Activated T-cell treated with anti-CD3 and anti-CD28 coated beads, Interleukin-2, amount 50 U/mL, for 4 hours (primary cell): ENCODE measurements at places on chromosomes 2 and 18.
A peak's percentile ranks its signal among the peaks of the same experiment; 100 is the strongest.

DNA sequence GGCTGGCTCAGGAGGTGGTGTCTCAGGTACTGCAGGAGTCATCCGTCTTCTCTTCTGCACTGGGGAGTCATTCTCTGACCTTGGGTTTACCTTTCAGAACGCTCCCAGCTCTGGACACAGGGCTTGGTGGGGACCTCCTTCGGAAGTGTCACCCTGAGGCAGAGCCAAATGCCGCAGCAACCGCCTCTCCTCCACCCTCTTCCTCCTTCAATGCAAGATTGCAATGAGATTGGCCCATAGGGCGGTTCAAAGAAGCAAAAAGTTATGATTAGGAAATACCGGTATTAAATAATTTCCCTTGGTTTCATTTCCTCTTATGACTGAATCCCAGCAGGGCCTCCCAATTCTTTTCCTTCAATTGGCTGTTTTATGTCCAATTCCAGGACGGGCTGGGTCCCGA lies 178.8 kb downstream of the ACKR3 start:
- no peak for DNase-seq

- DNase-seq: no peak
Observed at GRCh38 chr2:234787114-234787513, 164.7 kb upstream of the SH3BP4 start.

- DNase-seq: no peak
Observed at GRCh38 chr2:3712831-3713503, 9.6 kb downstream of the DCDC2C start.

DNA sequence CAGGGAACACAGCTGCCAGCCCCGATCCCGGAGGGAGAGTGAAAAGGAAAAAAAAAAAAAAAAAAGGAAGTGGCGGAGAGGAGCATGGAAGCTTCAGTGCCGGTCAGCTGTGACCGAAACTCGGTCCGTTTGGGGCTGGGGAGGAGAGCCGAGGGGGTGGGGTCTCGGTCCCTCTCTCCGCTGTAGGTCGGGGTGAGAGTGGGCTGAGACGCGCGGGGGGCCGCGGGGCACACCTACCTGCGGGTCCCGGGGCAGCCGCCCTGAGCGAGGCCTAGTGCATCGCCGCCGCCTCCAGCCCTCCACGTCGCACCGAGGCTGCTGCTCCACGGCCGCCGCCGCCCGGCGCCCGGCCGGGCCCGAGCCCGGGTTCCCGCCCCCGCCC lies 536 bp downstream of the VPS54 start:
- DNase-seq: peak; percentile 32

- DNase-seq: no peak
Observed at GRCh38 chr2:71275939-71276310, 49.0 kb upstream of the PAIP2B start.

DNA sequence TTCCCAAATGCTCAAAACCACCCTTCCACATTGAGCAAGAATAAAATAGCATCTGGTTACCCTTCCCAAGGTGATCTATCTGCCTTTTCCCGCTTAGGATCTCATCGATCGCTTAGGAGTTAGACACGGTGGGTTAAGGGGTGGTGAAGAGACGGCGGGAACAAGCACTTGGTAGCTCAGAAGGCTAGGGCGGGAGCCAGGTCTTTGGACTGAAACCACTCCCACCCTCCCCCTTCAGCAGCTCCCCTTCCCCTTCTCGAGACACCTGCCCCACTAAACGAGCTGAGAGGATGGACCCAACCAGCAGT lies 513 bp downstream of the THOC1 start:
- DNase-seq: no peak
